Amniotic stem cell (primary cell): ENCODE measurements at places on chromosomes 4 and X.

- DNase-seq, result no peak
These were observed 21.9 kb upstream of the CYP4V2 start for GRCh38 chr4:186169333-186169944.

DNA sequence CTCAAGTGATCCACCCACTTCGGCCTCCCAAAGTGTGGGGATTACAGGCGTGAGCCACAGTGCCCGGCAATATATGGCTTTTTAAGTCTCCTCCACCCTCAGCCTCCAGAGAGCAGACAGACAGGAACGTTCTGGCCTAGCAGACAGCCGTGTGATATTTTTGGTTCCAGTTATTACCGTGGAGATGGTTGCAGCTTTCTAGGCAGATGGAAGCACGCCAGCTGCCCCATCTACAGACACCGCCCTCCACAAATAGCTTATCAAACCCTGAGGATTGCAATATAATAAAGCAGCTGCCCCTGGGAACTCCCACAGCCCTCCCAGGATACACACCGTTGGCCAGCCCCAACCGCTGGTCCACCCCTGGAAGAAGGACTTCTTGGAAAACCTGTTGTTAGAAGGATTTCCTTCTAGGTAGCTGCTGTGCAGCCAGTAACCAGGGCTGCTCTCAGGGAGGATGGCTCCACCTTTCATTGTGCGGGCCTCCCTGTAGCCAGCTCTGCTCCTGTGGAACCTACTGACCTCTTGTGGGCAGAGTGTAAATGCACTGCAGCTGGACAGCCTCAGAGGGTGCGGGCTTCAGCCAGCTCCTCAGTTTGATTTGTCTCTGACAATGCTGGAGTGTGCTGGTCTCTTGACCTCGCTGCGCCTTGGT, 44.0 kb downstream of the SLC25A5 start:
- DNase-seq, result peak; percentile 38

GRCh38 chrX:149568701-149569296, 18.5 kb downstream of the MAGEA9B start:
- no peak for DNase-seq

- DNase-seq, result no peak
These were observed 671.6 kb upstream of the SLIT2 start for GRCh38 chr4:19580095-19580494.

DNA sequence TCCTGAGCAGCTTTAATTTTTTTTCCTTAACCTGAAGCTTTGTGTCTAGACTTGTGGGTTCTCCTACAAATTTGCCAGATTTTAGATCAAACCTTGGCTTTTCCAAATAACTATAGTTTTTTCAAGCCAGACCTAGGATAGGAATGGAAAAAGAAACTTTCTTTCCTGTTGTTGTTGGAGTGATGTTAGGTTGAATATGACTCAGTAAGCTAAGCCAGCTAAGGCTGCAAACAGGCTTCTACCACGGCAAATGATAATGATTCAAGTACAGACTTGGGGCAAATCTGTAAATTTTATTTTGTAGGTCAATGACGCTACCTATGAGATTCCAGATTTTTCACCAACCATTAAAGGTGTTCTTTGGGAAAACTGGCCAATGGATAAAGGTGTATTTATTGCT, 45.6 kb downstream of the WDR19 start:
- no peak for DNase-seq

DNA sequence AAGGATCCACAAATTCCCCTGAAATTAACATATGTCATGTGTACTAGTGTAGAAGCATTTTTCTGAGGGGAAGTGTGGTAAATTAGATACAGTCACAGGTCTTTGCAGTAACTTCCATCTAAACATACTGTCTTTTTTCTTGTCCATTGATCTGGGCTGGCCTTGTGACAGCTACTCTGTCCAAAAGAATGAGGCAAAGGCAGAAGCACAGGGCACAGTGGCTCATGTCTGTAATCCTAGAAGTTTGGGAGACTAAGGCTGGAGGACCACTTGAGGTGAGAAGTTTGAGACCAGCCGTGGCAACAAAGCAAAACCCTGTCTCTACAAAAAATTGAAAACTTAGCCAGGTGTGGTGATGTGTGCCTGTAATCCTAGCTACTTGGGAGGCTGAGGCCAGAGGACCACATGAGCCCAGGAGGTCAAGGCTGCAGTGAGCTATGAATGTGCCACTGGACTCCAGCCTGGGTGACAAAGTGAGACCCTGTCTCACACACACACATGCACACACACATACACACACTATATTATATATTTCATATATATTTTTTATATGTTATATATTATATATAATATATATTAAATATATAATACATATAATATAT, 47.6 kb downstream of the HAND2 start:
- DNase-seq, result no peak
